Right forelimb (tissue), 1 donor: ENCODE measurements at places on chromosomes 6 and 20.

DNA sequence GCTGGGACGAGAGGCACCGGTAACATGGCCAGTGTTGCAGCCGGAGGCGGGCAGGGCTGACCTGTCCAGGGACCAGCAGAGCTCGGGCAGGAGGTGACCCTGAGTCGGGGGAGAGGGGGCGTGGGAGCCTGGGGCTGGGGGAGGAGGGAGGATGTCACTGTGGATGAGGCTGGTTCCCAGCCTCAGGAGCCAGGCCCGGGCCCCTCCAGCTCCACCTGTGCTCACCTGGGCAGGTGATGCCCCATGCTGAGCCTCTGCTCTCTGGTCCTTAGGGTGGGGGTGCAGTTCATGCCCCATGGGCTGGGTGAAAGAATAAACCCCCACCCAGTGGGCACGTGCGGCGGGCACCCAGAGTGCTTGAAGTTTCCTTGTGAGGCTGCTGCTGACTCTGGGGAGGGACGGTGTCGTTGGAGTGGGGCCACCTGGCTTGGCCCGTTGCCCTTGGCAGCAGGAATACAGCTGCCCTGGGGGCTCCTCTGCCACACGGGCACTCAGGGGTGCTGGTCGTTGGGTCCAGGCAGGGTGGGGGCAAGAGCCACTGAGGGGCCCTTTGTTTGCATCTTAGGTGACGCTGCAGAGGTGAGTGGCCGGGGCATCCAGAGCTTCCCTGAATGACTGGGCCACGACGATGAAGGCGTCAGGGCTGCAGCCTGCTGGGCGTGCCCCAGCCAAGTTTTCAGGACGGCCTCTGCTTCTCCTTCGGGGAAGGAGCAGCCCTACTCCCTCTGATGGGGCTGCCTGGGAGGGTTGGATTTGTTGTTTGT, 24.7 kb upstream of the BHLHE23 start:
- no peak for DNase-seq

DNA sequence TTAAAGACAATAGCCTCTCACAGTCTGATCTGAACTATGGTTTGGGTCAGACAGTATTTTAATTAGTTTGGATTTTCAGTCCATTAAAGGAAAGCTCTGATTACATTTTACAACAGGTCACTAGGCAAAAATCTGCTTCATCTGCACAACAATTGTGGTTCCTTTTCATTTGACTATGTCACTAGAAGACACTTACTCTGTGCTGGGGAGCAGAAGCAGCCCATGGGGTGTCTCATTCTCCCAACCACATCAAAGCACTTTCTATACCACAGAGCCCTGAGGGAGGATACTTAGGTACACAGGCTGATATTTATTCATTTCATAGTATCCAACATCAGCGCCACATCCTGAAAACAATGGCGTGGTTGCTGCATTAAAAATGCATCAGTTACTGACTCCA, 36.6 kb upstream of the HDAC2 start:
- DNase-seq: no peak

DNA sequence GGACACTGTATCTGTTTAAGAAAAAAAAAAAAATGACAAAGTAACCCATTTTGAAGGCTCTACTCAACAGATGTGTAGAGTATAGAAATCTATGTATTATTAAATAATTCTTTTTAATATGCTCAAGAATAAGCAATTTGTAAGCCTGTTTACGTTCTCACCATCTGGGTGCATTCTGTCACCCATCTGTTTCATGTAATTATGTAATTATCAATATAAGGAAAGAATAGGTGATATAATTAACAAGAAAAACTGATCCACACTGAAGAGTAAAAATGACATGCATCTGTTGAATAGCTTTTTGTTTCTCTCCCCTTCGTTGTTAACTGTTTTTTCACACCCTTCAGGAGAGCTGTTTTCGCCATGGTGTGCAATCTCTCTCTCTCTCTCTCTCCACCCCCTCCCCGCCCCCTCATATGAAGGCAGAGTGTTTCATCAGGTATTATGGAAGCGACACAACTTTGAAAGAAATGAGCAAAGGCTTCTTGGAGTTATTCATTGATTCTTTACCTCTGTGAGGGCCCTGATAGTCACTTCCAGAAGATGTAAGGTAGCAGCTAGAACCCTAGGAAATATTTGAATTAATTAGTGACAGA, 154.3 kb upstream of the INSM1 start:
- no peak for DNase-seq

DNA sequence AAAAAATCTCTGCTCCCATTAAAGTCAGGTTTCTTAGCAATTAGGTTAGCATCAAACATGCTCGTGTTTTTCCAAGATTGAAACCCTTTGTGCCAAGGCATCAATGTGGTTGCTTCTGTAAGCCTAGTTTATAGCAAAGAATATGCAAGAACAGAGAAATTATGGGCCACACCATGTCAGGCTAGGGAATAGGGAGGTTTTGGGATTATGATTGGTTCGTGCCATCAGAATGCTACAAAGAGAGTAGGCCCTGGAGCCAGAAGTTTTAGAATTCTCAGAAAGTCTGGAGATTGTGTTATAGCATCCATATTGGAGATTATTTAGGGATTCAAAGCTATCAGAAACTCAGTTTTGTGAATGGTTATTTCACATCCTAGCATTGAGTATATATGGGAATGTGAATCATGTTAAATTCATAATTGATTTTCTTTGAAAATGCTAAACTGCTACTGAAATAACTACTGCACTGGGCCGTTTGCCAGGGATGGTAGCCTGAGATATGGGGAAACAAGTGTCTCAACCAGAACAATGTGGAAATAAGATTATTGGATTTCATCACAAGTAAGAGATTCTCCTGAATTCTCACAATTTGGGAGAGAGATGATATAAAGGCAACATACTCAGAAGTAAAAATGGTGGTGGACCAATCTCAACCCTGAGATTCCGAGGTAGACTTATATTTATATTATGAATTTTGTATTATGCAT, 45.3 kb downstream of the ZNF292 start:
- no peak for DNase-seq

- DNase-seq: no peak
Measured at GRCh38 chr6:1724124-1724523, 114.4 kb downstream of the FOXC1 start.

- DNase-seq: no peak
Measured at GRCh38 chr6:137286368-137286767, 67.2 kb upstream of the IFNGR1 start.

- DNase-seq: no peak
Measured at GRCh38 chr20:9498322-9498721, 16.1 kb upstream of the LAMP5 start.

- DNase-seq: no peak
Measured at GRCh38 chr20:7571521-7572055, 368.7 kb downstream of the HAO1 start.

GRCh38 chr6:113271437-113271836, 585.7 kb upstream of the MARCKS start:
- DNase-seq: no peak

GRCh38 chr6:21666201-21666691, 72.7 kb downstream of the SOX4 start:
- DNase-seq: peak; percentile 76

- DNase-seq: peak; percentile 34
Measured at GRCh38 chr6:168578036-168578435, 137.1 kb downstream of the SMOC2 start.

DNA sequence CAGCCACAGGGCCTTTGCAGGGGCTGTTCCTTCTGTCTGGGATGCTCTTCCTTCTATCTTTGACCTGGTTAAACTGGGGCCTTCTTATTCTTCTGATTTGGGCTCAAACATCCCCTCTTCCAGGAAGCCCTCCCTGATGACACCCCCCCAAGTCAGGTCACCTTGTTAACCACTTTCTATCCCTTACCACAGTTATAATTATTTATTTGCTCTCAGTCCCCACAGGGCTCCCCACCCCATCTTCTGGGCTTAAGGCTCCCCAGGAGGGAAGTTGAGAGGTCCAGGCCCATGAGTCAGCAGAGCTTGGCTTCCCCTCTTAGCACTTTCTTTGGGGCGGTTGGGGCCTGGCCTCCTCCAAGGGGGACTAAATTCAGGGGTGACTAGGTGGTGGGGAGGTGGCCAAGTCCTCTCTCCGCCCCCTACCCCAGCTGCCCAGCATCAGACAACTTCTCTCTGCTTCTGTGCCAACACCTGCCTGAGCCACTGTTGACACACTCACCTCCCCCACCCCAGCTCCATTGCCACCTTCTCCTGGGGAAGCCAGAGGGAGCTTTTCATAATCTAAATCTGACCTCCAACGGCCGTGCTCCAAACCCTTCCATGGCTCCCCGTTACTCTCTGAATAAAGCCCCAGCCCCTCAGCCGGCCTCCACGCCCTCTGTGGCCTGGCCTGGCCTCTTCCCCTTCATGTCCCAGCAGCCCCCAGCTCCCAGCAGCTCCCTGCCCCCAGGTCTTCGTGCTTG, 70.0 kb downstream of the CEBPB start:
- no peak for DNase-seq

- DNase-seq: no peak
Measured at GRCh38 chr20:15245896-15246295, 908.5 kb upstream of the FLRT3 start.

GRCh38 chr6:129938249-129939020, 77.3 kb upstream of the TMEM244 start:
- DNase-seq: no peak

DNA sequence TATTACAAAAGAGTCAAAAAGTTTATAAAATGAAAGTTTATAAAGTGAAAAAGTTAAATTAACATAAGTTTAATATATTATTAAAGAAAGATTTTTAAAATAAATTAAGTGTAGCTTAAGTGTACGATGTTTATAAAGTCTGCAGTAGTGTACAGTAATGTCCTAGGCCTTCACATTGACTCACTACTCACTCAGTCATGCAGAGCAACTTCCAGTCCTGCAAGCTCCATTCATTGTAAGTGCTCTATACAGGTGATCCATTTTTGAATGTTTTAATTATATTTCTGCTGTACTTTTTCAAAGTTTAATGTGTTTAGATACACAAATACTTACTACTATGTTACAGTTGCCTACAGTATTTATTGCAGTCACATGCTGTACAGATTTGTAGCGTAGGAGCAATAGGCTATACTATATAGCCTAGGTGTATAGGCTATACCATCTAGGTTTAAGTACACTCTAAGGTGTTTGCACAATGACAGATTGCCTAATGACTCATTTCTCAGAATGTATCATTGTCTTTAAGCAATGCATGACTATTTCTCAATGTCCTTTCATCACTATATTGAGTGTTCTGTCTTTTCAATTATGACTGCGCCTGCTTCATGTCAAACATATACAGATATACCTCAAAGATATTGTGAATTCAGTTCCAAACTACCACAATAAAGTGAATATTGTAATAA, 1110.3 kb upstream of the MAP3K7 start:
- DNase-seq: no peak

DNA sequence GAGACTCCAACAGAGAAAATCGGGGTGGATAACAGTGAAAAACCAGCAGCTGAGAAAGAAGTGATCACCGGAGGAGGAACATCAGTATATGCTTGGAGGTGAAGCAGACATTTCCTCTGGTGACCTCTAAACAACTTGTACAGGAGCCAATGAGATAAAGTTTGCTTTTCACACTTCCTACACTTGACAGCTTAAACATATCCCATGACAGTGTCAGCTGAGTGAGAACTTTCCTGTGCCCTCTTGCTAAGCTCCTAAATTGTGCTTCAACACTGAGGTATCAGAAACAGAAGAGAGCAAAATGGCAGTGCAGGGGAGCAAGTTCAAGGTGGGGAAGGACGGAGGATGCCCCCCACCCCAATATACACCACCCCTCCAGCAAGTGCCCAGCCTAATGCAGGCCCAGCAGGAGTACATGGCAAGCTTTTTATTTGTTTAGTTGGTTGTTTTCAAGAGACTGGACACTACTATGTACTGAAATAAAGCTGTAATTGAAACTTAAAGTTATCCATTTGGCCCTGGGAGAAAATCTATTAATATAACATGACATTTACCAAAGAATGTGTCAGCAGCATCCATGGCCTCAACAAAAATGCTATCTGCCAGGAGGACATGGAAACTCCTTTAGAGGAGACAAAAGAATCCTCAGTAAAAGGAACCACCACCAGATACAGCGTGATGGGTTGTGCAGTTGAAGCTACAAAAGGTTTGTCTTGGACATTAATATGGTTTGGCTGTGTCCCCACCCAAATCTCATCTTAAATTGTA, 540.2 kb downstream of the PRKN start:
- no peak for DNase-seq

DNA sequence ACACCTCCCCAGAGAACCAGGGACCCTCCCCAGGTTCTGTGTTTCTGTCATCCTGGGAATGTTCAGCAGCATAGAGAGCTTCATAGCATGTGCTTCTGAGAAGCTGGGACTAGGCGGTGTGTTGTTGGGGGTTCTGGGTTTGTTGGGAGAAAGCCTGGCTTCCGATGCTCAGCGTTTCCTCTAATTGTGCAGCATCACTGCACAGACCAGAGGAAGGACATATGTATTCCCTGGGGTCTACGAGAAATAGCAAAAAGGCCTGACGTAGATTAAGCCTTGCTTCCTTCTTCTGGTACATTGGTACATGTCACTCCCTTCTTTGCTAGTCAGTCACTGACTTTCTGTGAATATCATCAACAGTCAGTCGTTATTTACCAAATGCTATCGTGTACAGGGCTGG, 96.9 kb upstream of the SGK1 start:
- no peak for DNase-seq

DNA sequence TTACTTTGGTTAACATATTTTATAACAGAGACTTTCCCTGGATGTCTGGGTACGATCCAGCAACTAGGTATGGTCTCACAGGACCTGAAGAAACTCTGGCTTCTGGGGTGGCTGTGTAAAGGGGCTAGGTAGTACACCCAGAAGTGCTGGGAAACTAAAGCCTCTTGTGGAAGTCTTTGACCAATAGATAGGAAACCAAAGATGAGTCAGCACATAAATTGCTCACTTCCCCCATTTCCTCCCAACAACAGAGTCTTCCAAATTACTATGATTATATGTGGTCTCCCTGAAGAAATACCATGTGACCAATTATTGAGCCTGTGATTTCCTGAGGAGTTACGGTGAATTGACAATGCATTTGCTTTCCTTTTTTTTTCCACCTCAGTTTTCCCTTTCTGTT, 26.8 kb upstream of the TBX18 start:
- no peak for DNase-seq

DNA sequence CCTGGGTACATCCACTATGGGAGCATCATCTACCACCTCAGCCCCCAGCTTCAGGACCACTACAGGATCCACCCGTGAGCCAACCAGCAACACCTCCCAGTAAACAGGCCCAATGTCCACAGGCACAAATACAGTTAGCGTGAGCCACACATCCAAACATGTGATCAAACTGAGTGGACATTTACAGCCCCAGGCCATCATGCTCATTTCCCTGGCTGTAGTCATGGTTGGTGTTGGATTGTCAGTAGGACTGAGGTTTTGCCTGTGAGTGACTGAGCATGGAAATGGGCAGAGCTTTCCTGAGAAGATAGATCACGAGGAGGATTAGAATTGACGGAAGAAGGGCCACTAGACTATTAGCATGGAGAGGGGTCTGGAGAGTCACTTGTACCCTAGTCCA, 10.7 kb upstream of the MUC21 start:
- DNase-seq: no peak

- DNase-seq: no peak
Measured at GRCh38 chr20:41910558-41910957, 292.4 kb upstream of the CHD6 start.

DNA sequence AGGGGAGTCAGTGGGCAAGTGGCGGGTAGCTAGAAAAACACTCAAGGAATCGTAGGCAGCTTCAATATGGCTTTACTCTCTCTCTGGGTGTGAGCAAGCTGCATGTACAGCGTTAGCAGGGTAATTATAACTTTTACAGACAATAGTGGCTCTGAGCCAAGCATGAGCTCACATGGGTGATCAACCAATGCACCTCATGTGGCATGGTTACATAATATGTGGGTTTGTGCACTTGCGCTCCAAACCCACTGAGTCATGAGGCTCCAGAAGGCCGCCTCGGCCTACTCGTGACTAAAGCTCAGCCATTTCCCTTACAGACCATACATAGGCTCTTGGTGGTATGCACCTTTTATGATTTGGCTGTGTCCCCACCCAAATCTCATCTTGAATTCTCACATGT, 78.4 kb upstream of the FBXL4 start:
- DNase-seq: no peak
